ENCODE measurements at places on chromosomes 2 and 18.

- no peak for DNase-seq
Observed at GRCh38 chr2:177332026-177332991, 60.3 kb upstream of the AGPS start.

DNA sequence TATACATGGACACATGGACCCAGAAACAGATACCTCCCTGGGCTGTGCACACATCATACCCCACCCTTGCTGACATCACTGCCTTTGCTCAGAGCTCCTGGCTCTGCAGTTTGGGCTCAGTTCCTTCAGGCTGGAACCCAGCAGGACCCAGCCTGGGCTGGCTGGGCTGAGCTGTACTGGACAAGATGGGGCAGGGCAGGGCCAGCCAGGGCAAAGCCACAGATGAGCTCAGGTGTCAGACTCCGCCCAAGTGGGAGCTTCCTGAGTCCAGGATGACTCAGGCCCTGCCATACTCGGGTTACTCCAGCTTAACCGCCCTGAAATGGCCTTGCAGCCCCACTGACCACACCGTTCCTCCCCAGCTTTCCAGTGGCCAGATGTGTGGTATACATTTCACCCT lies 284.9 kb downstream of the OSR1 start:
- DNase-seq, result no peak

DNA sequence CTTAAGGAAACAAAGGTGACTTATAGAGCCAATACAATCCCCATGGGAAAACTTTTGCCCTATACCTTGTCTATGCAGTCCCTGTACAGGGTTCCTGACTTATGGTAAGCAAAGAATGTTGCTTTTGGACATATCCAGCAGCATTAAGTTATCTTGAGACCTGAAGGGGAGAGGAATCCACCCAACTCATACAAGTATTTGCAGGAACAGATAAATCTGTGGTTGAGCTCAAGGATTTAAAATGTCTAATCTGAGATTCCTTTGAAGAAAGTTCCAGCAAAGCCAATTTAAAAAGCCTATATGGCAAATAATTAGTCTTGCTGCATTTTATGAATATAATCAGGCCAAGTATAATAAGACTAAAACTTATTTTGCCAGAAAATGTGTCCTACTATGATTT lies 739.5 kb upstream of the CDH2 start:
- no peak for DNase-seq

GRCh38 chr2:193331676-193332075 lies 1136.9 kb upstream of the TMEFF2 start:
- DNase-seq, result no peak

DNA sequence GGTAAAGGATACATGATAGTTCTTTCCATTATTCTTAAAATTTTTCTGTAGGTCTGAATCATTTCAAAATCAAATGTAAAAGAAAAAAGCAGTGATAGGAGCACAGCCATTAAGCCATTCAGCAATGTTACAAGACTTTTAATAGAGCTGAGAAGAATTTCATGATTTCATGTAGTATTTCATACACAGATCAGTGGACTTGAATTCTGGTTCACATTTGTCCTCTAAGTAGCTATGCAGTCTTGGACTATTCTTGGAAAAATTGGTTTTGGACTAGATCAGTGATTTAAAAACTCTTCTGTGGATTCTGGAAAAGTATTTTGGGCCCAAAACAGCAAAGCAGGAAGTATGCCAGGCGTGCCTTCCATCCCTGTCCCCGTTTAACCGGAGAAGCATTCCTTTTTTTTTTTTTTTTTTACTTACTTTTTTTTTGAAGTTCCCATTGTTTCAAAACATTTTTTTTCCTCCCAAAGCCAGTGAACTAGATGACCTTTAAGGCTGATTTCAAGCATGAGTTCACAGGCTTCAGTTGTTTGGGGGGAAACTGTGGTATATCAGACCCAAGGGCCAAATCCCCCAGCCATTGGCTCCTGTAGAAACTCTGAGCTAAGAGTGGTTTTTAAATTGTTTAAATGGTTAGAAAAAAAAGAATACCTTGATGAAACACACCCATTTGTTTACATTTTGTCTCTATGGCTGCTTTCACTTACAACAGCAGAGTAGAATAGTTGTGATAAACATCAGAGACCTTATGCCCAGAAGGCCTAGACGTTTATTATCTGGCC lies 17.5 kb upstream of the POLI start:
- no peak for DNase-seq

DNA sequence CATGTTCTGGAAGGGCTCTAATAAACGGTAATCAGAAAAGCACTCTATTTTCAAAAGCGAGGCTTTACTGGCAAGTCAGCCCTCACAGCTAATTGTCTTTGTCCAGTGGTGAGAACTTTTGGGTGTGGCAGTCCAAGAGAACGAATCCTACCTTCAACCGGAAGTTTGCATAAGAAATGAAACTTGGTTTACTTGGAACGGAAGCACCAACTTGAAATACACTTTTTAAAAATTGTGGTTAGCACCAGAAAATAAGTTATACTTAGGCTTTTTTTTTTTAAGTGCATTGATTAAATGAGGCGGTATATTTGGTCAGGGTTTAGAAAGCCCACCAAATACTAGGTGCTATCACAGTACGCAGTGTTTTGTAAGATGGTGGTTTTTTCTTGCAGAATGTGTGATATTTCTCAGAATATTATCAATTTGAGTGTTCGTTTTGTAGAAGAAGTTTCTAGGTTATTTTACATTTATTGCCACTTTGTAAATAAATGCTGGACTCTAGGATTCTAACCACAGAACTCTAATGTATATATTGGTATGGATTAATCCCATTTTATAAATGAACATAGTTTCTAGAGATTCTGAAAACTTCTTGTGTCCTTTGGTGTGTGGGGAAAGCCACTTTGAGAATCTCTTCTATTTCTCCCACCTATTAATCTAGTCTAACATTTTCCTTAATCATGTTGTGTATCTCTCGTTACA lies 1.2 kb downstream of the MYL12A start:
- DNase-seq, result no peak

DNA sequence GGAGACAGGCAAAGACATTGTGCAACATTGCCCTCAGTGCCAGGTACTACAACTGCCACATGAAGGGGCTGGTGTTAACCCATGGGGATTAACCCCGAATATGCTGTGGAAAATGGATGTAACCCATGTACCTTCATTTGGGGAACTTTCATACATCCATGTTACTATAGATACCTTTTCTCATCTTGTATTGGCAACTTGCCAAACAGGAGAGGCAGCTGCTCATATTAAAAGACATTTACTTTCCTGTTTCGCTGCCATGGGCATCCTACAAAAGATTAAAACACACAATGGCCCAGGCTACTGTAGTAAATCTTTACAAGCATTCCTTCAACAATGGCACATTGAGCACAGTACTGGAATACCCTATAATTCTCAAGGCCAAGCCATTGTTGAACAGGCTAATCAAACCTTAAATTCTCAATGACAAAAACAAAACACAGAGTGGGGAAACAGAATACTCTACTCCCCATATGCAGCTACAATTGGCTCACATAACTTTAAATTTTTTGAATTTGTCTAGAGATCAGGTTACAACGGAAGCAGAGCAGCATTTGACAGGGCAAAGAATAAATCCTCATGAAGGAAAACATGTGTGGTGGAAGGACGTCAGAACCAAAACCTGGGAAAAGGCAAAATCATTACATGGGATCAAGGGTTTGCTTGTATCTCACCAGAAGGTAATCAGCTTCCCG lies 1723.5 kb upstream of the LRRTM1 start:
- DNase-seq, result no peak

DNA sequence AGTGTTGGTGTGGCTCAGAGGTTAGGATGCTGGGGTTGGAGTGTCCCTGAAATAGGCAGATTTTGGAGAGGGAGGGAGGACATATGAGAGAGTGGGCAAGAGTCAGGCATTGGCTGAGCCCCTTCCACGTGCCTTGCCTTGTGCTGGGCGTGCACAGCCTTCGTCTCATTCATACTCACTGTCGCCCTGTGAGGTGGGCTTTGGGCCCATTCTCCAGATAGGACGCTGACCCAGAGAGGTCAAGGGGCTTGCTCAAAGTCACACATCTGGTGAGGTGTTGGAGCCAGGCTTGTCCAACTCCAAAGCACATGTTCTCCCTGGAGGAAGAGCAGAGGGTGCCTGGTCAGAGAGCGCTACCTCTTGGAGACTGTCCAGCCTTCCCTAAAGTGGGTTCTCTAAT lies 166.8 kb downstream of the DYSF start:
- DNase-seq, result no peak

DNA sequence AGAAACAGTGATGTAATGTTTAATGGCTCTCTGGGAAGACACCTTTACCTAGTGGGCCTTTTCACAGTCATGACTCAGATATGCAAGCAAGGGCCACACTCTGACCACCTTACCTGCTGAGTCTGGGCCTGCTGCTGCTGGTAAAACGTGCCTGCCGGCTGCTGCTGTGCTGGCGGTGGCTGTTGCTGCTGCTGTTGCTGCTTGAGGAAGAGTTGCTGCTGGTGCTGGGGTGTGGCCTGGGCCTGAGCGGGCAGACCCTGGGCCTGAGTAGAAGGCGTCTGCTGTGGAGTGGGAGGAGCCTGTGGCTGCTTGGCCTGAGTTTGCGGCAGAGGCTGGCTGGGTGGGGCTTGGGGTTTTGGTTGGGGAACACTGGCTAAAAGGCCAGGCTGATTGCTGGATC lies 81.6 kb upstream of the NFU1 start:
- no peak for DNase-seq

DNA sequence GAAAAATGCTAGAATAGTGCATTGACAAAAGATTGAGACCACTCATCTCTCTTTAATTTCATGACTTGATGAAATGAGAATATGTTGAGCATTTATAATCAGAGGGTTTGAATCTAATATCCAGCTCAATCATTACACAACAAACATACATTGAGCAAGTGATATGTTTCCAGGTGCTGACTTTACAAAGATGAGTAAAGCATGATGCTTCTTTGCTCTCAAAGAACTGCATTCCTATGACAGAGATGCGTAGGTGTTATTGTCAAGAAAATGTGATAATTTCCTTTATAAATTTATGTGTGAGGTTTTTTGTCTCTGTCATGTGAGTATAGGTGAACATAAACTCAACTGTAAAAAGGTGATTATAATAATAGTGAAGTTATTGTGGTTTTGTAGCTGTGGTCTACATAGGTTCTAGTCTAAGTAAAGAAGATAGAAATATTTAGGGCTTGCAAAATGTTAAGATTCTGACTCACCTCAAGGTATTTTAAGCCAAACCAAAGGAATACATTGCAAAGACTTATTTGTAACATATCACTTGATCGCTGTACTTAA lies 389.8 kb downstream of the GALNT13 start:
- DNase-seq, result no peak

DNA sequence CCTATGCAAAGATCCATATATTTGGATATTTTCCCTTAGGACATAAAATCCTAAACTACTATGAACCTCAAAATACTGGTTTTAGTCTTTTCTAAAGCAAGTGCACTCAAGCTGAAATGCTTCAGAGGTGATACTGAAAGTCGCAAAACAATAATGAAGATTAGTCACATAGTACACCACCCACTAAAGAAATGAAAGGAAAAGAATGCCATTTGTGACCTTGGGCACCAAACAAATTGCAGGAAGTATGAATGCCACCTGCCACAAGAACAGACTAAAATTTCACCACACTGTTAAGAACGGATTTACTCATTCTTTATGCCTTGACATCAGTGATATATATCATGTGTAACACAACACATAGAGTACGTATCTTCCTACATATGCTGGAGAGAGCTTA lies 161.5 kb downstream of the ZNF521 start:
- DNase-seq, result no peak

- no peak for DNase-seq
Observed at GRCh38 chr2:126898636-126899035, at the start of gene TEX51. Gene TEX51 (plus strand): TSS chr2:126898890. CDS start chr2:126898919, 29 bp downstream.

DNA sequence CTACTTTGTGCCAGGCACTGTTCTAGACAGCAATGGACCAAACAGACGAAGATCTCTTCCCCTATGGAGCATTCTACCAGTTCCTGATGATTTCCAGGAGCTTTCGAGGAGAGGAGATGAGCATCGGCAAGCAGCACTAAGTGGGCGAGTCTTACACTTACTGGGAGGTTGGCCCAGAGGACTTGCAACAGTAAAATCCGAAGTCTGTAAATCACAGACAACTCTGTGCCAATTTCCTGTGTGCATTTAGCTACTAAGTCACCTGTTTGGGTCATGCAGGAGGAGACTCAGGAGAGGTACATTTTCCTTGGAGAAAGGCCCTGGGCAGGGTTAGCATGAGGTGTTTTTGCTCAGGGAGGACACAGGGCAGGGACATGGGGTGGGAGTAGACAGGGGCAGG lies 58.9 kb downstream of the TRPM8 start:
- no peak for DNase-seq

DNA sequence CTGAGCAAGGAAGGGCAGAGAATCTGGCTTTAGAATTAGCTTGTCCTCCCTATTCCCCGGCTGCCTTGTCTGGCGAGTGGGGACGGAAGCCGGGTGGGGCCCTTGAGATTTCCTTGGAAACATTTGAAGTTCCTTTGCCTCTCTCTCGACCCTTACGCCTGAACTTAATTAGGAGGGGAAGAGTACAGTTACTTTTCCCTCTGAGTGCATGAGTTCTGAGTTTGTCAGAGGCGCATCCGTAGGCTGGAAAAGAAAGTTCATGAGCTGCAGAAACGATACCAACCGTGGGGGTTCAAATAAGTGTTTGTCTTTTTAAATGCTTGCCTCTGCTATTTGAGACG lies 468 bp downstream of the PIKFYVE start:
- no peak for DNase-seq

- no peak for DNase-seq
Observed at GRCh38 chr2:166458674-166459073, 35.4 kb downstream of the SCN7A start.

GRCh38 chr18:63236921-63237846 lies 82.4 kb downstream of the BCL2 start:
- DNase-seq, result no peak

DNA sequence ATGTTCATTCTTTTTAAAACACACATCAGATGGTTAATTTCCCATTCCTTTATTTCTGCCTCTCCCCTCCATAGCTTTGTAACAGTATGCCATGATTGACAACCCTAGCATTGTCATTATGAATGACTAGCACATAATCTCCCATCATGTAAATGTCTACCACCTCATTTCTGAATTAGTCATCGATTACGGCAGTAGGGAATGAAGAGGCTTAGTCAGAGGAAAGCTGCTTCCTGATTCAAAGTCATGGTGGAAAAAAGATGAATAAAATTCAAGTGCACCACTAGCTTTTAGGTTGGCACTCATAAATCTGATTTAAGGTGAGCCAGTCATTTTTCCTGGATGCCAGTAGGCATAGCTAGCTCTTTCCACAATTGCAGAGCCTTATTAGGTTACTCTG lies 19.1 kb upstream of the ACMSD start:
- DNase-seq, result no peak

GRCh38 chr18:61352611-61353010 lies 19.4 kb downstream of the CDH20 start:
- no peak for DNase-seq

Data from stimulated activated CD4-positive, alpha-beta T cell treated with anti-CD3 and anti-CD28 coated beads, TNF-alpha, amount 100 ng/mL, for 24 hours (primary cell).